Left lung (tissue), 14 donors: ENCODE measurements at places on chromosomes 4 and X. TPM values are rescaled to one million over a fixed set of nuclear protein-coding genes. Genes with fewer than 3 reads are reported as not detected.

DNA sequence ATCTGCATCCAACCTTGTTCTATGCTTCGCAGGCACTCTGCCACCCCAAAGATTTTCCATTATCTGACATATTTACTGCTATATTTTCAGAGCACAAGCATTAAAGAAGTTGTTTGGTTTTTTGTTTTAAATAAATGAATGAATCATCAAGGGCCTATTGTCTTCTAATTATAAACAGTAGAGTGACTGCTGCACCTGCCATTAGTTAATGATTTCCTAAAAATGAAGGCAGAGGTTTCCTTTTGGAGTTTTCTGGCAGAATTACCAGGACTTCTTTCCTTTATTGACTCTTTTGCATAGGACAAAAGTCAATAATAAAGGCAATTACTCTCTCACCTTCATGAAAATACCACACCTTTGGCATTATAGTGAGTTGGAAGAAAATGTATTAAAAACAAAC lies 238.1 kb downstream of the INPP4B start:
- H3K36me3 ChIP-seq, result no peaks in the 10 kb centered on the region
- no peaks in the 10 kb centered on the region for H3K27me3 ChIP-seq
- DNase-seq, result no peak
- H3K4me3 ChIP-seq, result no peak overlapping the region
- no peaks in the 10 kb centered on the region for H3K4me1 ChIP-seq
- H3K27ac ChIP-seq, result no peak overlapping the region

- H3K27ac ChIP-seq, result no peak overlapping the region
- no peaks in the 10 kb centered on the region for H3K27me3 ChIP-seq
- no peak for DNase-seq
- peaks cover 2% of the 10 kb centered on the region for H3K4me1 ChIP-seq
Measured at GRCh38 chr4:119031218-119031617, 104.4 kb upstream of the MYOZ2 start.

DNA sequence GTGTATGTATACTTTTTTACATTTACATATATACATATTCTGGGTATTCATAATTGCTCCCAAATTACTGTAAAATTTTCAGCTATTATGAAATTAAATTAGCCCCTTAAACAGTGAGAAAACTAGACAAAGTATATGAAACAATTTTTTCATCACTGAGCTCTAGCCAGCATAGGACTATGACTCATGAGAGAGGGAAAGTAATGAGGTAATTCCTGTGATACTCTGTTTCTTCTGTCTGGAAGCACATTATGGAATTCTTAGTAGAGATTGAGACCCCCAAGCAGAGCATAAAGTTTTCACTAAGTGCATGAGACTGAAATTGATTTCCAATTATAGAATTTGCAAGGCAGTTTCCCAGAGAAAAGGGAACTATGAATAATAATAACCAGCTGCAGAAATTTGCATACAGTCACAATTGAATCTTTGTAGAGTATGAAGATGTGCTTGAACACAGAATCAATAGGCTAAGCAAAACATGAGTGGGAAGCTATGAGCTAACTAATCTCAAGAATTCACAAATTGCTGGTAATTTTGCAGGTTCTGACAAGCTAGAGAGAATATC lies 779.3 kb downstream of the ARAP2 start:
- H3K36me3 ChIP-seq, result no peaks in the 10 kb centered on the region
- H3K27me3 ChIP-seq, result no peaks in the 10 kb centered on the region
- no peak for DNase-seq
- H3K27ac ChIP-seq, result no peak overlapping the region

The MAMLD1 gene
- 3.6 TPM for total RNA-seq
